ENCODE measurements at places on chromosomes 1 and 21. TPM values are rescaled to one million over a fixed set of nuclear protein-coding genes. Genes with fewer than 3 reads are reported as not detected.

Gene TDRD5
- not detected for polyA plus RNA-seq

Gene VCAM1
- polyA plus RNA-seq, result 2.8 TPM

Gene LEPR
- polyA plus RNA-seq, result 1.6 TPM

Gene OR2L8
- not detected for polyA plus RNA-seq

Gene ALPL
- 7.9 TPM for polyA plus RNA-seq

Gene LIN28A
- not detected for polyA plus RNA-seq

Gene KRTAP7-1
- polyA plus RNA-seq, result not detected

Gene ESRRG
- 4.5 TPM for polyA plus RNA-seq

Gene GART
- polyA plus RNA-seq, result 11.3 TPM

DNA sequence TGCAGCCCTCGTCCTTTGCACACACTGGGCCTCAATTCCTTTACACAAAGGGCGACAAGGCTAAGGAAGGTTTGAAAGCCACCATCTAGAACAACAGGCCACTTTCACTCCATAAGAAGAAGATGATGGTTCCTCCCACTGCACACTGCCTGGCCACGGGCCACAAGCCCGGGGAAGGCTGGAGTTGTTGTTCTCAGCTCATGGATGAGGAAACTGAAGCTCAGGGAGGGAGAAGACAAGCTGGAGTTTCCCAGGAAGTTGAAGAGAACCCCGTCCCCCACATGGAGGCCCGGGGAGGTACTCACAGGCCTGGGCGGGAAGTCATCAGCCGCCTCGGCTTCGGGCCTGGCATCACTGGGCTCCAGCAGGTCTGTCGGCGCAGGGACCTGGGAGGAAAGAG is 24.6 kb upstream of the DDOST start:
- no peak for DNase-seq

DNA sequence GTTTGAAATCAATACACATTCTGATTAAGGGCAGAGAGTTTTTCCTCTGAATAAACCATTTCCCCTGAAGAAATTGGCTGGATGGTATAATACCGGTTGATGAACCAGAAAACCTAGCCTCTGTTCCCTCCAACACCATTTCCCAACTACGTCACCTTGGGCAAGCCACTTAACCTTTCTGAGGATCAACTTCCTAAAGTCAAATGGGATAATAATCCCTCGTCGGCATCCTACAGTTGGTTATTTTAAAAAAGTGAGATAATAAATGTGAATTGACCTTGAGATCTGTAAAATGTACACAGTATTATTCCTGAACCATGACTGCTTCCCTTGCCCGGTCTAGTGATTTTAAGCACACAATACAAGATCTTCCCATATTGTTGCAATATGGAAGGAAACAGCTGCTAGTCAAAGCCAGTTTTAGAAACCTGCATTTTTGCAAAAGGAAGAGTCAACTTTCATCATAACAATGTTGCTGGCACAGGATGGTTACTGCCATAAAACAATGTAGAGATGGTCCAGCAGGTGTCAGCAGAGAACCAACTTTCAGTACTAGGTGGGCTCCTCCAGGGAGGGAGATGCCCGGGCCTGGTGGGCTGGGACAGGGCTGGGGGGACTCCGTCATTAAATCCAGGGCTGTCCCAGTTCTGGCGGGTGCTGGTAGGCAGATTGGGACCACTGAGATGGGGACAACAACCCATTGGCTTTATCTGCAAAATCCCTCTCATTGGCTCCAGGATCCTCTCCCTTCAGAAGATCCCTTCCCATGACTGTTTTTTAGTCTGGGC is 5.2 kb upstream of the HLX start:
- DNase-seq, result peak; percentile 21

DNA sequence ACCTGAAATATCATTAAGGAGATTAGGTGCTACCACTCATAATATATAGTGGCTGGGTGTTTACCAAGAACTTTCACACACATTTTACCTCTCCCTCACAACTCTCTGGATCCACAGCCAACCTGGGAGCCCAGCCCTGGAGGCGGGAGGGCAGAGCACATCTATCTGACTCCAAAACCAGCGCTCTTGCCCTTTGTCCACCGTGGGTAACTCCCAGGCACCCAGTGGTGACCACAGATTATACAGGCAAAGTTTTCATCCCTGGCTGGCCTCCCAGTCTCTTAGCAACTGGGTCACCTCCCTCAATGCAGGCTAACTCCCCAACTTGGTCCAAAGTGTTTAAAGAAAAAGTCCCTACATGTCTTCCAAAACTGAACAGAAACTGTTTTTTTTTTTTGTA is 2.4 kb downstream of the PAQR7 start:
- no peak for DNase-seq

DNA sequence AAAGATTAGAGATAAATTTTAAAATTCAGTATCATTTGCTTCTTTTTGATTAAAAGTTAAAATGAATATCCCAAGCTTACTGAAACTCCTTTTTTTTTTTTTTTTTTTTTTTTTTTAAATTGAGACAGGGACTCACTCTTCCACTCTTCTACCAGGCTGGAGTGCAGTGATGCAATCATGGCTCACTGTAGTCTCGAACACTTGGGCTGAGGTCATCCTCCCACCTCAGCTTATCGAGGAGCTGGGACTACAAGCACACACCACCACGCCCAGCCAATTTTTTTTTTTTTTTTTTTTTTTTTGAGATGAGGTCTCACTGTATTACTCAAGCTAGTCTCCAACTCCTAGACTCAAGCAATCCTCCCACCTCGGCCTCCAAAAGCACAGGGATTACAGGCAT is 92.1 kb upstream of the RGS18 start:
- DNase-seq, result no peak

GRCh38 chr21:43918385-43918947 is 53.4 kb downstream of the AGPAT3 start:
- DNase-seq, result no peak

GRCh38 chr21:17554679-17555465 is 42.0 kb downstream of the CXADR start:
- no peak for DNase-seq

DNA sequence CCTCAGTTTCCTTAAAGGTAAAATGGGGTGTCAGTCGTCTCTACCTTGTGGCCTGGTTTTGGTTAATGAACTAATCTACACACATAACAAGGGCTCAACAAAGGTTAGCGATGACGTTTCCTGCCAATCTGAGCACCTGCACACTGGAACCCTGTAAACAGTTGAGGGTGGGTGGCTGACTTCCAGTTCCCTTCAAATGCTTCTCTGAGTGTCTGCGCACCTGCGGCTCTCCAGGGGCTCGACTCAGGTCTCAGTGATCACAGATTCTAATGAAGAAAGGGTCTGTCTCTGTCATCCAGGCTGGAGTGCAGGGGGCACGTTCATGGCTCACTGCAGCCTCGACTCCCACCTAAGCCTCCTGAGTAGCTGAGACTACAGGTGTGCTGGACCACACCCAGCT is 3.3 kb upstream of the AGPAT3 start:
- DNase-seq, result no peak

GRCh38 chr21:33572350-33572749 is 16.1 kb downstream of the DONSON start:
- DNase-seq, result no peak

GRCh38 chr1:98102345-98103030 is 181.7 kb upstream of the DPYD start:
- DNase-seq, result no peak

- no peak for DNase-seq
Observed at GRCh38 chr21:45800339-45801080, 157.0 kb downstream of the PCBP3 start.

DNA sequence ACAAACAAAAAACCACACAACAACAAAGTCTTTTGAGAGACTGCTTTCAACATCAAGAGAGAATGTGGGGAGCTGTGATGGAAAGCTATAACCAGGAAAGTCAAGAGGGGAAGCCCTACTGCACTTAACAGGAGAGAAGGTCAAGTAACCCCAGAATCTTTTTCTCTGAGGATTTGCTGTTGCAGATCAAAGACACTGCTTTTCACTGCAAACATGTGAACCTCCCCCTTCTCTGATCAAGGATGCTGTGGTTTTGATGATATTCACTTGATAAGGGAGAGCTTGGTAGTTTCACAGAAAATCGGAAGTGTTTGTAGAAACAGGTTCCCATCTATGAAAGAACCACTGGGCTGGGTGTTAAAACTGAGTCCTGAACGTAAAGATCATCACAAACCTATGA is 4.8 kb downstream of the ETV3 start:
- no peak for DNase-seq

- DNase-seq, result no peak
Observed at GRCh38 chr1:204190212-204191211, 5.8 kb downstream of the KISS1 start.

GRCh38 chr1:198876371-198876871 is 237.6 kb downstream of the PTPRC start:
- no peak for DNase-seq

- no peak for DNase-seq
Observed at GRCh38 chr1:53411541-53412152, 47.6 kb upstream of the DMRTB1 start.

DNA sequence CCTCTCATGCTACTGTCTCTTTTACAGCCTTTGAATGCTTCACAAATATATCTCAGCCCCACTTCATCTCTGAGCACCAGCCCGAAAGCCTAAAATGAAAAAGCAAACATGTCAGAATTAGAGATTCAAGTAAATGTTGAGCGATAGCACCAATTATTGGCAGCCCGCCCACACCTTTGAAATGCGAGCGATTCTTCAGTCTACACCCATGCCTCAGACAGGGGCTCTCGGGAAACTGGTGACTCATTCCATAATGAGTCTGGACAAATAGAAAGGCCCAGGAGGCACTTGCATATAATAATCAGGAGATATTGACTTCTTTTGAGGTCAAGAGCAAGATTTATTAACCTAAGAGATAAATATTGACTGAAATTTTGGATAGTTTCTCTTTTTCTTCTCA is 487.3 kb upstream of the PTBP2 start:
- DNase-seq, result peak; percentile 10

DNA sequence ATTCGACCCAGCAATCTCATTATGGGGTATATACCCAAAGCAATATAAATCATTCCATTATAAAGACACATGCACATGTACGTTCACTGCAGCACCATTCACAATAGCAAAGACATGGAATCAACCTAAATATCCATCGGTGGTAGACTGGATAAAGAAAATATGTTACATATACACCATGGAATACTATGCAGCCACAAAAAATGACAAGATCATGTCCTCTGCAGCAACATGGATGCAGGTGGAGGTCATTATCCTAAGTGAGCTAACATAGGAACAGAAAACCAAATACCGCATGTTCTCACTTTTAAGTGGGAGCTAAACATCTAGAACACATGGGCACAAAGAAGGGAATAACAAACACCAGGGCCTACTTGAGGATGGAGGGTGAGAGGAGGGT is 115.5 kb downstream of the PTPN14 start:
- DNase-seq, result no peak

DNA sequence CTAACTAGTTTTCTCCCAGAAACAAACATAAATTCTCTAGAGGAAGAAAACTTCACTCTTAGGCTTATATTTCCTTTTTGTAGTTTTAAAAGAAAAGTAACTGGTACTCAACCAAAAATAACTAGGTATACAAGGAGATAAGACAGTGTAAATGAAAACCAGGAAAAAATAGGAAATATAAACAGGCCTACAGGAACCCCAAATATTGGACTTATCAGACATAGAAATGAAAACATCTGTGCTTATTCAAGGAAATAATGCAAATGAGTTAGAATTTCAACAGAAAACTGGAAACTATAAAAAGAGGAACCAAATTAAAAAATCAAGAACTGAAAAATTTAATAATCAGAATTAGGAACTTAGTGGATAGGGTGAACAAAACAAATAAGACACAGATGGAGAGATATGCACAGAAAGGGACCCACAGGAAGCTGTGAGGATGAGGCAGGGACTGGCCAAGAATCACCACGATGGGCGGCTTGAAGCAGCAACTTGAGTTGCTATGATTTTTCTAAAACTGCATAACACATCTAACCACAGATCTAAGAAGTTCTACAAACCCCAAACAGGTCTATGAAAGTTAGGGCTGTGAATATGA is 67.5 kb upstream of the ACTRT2 start:
- no peak for DNase-seq

DNA sequence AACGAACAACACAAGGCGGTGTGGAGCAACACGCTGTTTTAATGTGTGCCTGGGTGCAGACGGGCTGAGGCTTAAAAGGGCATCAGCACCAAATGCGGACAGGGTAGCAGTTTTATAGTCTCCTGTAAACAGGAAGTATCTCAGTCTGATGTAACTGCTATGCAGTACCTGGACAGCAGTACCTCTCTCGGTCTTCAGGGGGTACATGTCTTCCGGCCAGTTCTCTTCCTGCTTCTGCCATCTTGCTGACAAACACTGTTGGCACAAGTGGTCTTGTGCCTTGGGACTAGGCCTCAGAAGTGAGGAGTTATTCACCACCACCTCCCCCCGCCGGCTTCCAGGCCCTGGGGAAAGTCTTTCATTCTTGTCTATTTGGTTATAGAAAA is 49.7 kb upstream of the APOBEC4 start:
- no peak for DNase-seq

GRCh38 chr1:176733661-176734060 is 270.7 kb downstream of the PAPPA2 start:
- no peak for DNase-seq

DNA sequence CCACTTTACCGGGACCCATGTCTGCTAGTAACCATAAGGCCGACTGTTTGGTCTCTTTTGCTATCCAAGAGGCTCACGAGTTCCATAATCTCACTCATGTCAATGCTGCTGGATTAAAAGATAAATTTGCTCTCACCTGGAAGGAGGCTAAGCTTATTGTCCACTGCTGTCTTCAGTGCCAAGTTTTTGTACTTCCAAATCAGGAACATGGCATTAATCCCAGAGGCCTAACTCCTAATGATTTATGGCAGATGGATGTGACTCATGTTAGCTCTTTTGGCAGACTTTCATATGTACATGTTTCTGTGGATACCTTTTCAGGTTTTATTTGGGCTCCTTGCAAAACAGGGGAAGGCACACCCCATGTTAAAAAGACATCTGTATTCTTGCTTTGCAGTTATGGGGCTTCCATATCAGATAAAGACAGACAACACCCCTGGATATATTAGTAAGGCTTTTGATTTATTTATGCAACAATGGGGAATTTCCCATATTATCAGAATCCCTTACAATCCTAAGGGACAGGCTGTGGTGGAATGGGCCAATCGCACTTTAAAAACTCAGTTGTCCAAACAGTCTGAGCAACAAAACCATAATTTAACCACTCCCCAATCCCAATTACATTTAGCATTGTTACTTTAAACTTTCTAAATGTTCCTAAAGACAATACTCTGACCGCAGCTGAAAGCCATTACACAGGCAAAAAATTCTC is 162.7 kb downstream of the IER5 start:
- DNase-seq, result no peak

Data from heart right ventricle (tissue), 16 donors.